Stimulated activated CD4-positive, alpha-beta T cell treated with anti-CD3 and anti-CD28 coated beads, Interleukin-1b, Interleukin-23, amount 100 ng/mL, for 1 hour (primary cell): ENCODE measurements at places on chromosomes 7 and 10.

DNA sequence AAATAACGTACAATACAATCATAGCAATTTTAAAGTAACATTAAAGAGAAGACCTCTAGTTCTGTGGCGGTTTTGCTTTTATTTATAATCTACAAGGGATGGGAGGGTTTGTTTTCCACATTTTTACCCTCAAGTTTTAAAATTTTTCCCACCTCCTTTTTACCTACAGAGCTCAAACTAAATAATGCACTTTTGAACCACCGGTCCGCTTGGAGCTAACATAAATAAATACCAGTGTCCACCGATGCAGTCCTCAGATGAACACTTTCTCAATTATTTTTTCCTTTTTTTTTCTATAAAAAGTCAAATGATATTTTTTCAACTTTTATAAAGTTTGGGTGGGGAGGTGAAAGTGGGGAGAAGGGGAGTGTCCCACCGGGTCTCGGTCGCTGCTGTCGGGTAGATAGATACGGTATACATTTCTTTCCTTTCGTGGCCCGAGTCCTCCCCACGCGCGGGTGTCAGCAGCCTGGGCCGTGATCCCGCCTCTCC lies 3.3 kb downstream of the ZNF503 start:
- no peak for DNase-seq

GRCh38 chr7:102119213-102119651 lies 167.4 kb upstream of the SH2B2 start:
- no peak for DNase-seq

GRCh38 chr7:57216340-57216739 lies 84.1 kb upstream of the ZNF479 start:
- DNase-seq: no peak

DNA sequence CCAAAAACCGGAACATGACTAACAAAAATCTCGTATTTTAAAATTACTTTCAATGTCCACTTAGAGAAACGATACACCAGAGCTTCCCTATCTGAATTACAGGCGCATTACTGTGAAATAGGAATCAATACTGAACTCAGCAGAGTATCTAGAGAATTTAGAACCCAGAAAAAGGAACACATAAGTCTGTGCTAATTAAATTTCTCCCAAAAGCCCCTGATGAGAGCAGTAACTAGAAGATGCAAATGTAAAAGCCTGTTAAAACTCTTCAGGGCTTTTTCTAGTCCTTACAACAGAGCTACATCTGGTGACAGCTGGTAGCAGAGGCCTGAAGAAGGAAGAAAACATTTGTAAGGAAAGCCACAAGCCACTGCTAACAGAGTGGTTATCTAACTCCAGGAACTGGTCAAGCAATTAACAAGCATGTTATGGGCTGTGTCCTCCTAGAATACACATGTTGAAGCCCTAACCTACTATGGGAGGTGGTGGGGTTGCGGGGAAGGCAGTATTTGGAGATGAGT lies 24.2 kb downstream of the ITIH5 start:
- no peak for DNase-seq

GRCh38 chr10:3423384-3423783 lies 250.8 kb upstream of the PITRM1 start:
- no peak for DNase-seq

GRCh38 chr10:79193694-79194382 lies 125.1 kb downstream of the ZMIZ1 start:
- DNase-seq: no peak

GRCh38 chr7:95963446-95963990 lies 191.2 kb downstream of the DYNC1I1 start:
- DNase-seq: no peak

GRCh38 chr10:104816501-104816900 lies 175.4 kb downstream of the SORCS3 start:
- DNase-seq: no peak
